ENCODE measurements at places on chromosomes 16 and 17.

DNA sequence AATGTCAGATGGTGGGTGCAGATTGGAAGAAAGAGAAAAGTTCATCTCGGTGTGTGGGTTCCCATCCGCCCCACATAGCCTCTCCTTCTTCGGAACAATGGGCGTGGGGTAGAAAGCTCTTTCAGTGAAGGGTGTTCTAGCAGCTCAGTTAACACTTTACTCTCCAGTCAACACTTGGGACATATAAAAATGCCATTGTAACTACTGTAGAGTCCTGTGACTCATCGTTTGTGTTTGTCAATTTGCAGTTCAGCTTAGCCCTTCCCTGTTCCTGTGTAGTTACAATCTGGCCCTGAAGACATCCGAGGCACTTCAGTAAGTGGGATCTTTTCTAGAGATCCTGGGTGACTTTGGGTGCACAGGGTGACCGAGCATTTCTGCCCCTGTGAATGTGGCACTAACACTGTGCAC lies 11.5 kb upstream of the CLEC18C start:
- no peak for DNase-seq

DNA sequence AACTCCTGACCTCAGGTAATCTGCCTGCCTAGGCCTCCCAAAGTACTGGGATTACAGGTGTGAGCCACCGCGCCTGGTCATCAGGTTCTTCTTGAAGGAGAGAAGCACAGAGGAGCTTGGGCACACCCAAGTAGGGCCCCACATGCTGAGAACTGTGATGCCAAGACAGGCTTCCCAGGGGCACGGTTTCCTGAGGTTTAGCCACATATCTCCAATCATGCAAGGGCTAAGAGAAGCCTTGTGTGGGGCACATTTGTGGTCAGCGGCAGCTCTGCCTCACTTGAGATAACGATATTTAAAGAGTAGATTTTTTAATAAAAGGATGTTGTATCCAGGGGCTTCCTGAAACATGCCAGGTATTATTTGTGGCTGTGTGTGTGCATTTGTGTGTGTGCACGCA lies 46.9 kb downstream of the CUEDC1 start:
- no peak for DNase-seq

DNA sequence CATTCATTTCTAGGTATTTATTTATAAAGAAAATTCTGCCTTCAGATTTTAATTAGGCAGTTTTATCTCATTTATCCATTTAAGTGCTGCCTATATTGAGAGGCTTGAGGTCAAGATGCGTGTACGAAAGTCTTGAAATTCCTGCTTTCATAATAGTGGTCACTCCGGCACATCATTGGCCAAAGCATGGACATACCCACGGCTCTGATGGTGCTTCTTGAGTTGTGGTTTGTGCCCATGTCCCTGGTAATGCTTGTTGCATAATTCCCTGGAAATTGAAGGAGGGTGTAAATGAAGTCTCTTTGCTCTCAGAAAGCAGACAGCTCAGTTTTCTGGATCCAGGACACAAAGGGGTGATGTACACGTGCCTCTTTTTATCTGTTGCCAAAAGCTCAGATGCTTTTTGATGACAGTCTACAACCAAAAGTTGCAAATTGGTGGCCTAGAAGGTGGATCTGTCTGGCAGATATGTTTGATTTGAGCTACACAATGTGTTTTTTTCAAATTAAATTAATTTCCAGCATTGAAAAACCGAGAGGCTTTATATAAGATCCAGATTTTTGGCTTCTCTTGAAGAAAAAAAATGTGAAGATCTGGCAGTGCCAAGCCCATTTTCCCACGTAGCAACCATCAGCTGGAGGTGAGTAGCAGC lies 94.4 kb downstream of the SHISA9 start:
- no peak for DNase-seq

DNA sequence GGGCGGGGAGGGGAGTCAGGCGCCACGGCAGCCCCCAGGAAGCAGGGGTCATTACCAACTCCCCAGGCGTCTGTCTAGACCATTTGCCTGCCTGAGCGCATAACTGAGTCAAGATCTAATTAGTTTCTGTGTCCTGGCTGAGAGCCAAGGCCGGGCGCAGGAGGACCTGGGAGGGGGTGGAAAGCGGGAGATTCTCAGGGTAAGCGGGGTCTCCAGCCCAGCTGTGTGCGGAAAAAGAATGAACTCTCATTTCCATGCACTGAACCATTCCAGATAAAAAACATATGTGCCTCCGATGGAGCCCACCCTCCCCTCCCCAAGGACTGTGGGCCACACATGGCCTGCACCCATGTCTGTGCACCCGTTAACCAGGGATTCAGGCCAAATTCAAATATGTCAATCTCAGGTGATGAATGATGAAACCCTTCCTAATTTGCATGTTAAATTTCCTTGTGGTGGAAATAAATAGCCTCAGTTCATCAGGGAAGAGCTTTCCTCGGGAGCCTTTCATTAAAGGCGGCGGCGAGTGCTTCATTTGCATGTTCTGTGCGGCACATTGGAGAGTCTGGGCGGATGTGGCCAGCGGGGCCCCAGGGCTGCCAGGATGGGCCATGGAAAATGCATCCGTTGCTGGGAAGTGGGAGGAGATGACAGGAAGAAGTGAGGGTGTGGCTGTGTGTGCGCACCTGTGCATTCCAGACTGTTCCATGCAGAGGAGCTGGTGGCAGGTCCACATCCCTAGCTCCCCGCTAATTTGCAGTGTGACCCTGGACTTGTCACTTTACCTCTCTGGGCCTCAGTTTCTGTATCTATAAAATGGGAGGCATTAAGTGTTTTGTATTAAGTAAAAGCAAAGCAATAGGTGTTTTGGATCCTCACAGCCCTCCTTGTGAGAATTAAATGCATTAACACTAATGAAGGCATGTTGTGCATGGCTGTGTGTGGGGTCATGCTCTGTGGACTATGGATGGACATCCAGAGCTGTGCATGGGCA lies 151.1 kb downstream of the SDK2 start:
- no peak for DNase-seq

- no peak for DNase-seq
Measured at GRCh38 chr16:24645739-24646645, 83.5 kb upstream of the TNRC6A start.

DNA sequence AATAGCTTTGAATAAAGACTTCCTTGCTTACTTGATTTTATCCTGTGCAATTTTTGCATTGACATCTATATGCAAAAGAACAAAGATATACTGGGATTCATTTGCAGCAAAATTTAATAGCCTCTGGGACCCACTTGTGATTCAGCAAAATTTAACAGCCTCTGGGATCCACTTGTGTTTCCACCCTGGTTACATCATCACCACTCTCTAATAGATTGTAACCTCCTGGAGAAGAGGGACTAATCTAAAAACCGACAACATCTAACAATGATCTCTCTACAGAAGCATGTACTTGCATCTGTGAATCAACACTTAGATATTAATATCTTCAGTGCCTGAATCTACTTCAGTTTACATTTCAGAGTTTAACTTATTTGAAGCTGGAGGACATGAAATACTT lies 202.0 kb upstream of the CPHXL start:
- DNase-seq: no peak

Measured in endothelial cell (in vitro differentiated cells).